Stimulated activated CD4-positive, alpha-beta T cell treated with anti-CD3 and anti-CD28 coated beads, Interleukin-4, amount 100 ng/mL, for 48 hours (primary cell): ENCODE measurements at places on chromosomes 2 and 18.

- DNase-seq: no peak
These were observed 515.4 kb upstream of the SOX11 start for GRCh38 chr2:5176764-5177163.

- DNase-seq: no peak
These were observed 200.5 kb upstream of the HDAC4 start for GRCh38 chr2:239601201-239601851.

DNA sequence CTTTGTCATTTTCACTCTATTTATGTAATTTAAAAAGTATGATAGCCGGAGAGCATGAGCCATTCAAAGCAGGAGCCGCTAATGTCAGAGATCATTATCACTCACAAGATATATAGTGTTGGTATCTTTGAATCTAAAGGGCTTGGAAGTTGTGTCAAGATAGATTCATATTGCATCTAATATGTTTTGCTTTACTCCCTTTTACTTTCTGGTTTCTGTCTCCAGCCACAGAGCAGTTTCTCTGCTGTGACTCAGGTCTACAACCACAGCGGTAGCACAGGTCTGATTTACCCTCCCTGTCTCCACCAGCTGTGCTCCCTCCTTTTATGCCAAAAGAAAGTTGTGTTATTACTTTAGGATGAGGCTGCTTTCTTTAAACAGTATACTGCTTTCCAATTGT is 424.0 kb downstream of the ARHGAP15 start:
- peak; percentile 3 for DNase-seq

DNA sequence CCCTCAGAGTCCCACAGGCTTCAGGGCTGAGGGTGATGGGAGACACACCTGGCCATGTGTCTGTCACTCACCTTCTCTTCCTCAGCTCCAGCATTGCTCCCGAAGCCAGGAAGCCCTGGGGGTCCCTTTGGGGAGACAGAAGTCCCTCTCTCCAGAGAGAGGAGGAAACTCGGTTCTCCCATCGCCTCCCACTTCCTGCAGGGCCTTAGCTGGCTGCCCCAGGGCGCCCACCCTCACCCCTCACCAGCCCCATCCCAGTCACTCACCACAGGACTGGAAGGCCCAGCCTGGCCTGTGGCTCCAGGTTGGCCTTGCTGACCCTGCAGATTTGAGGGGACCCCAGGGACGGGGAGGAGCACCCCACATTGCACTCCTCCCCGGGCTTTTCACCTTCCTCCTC is 2.7 kb upstream of the RAB6D start:
- DNase-seq: no peak

DNA sequence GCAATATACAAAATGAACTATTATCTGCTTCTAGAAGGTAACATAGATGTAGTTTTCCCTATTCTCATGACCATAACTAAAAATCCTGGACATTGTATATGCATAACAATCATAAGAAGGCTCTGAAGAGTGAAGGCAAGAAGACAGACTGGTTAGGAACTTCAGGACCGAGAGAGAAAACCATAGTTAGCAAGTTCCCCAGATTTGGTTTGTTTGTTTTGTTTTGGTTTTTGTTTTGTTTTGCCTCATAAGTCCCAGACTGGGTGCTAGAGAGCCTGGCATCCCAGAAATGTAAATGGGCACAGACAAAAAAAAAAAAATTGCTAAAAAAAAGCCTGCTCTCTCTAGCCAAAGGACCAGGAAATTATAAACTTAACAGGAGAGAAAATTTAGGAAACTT is 192.2 kb upstream of the FBXO11 start:
- no peak for DNase-seq

- no peak for DNase-seq
These were observed 1.4 kb downstream of the PSME4 start for GRCh38 chr2:53969285-53969967.

DNA sequence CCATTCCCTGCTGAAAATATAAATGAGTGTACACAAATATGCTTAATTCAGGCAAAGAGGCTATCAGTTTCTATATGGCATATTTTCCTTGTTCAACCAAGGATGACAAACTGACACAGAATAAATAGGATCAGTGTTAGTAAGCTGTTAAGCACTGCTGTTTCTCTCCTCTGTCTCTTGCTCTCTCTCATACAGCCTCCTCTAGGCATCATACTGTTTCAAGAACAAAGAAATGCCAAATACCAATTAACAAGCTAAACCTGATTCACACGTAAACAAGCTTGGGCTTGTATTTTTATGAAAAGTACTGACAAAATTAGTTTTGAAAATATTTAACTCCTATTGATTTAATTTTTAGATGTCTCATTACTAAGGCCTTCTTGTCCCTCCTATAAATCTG is 1027.2 kb upstream of the ACVR2A start:
- DNase-seq: no peak

DNA sequence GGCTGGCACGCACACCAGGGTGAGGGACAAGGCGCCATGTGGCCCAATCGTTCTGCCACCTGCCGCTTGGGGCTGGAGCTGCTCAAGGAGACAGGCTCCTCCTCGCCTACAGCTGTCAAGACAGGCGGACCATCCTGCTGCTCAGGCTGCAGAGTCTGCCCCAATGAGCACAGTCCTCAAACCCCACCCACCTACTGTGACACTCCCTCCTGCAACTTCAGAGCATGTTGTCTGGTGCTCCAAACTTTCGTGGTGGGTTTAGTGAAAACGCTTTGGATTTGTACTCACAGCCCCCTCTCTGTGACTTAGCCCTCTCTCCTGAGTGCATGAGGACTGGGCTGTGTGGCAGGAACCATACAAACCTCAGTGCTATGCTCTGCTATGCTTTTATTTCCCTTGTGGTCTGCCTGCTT is 23.2 kb upstream of the SLC35F6 start:
- no peak for DNase-seq

DNA sequence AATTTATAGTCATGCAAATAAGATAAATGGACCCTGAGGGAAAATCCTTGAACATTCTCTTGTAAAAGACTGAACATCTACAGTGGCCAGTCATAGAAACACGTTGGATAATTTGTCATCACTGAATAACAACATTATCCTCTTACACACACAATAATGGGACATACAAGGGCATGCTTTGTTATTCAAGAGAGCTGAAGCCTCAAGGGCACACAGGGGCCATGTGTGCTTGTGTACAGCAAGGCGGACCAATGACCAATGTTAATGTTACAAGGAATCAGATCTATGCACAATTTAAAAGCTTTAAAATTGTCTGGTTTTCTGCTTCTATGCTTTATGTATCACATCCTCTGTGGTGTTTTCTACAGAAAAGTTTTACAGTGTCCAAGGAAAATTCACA is 23.7 kb downstream of the COL6A3 start:
- no peak for DNase-seq

DNA sequence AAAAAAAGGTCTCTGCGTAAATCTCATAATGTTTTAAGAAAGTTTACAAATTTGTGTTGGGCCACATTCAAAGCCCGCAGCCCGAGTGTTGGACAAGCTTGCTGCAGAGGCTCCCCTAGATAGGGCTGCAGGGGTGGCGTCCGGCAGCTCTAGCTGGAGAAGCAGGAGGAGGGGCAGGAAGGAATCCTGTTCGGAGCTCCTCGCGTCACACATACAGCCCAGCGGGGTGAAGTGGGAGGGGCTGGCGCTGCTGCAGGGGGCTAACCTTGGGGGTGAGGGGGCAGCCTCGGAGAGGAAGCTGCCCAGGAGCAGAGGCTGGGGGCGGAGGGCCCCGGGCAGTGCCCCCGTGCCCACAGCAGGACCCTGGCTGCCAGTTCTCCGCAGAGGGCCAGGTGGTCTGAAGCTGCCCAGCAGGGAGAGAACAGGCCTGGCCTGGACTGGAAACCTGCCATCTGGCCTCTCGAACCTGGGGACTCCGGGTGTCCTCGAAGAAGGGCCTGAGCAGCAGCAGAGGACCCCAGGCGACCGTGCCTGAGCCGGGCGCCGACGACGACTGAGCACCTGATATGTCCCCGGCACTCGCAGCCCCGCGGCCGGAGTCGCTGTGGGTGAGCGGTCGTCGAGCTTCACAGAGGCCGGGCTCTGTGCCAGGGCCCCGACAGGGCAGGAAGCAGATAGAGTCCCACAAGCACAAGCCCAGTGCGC is 2.6 kb upstream of the GPR35 start:
- DNase-seq: no peak

DNA sequence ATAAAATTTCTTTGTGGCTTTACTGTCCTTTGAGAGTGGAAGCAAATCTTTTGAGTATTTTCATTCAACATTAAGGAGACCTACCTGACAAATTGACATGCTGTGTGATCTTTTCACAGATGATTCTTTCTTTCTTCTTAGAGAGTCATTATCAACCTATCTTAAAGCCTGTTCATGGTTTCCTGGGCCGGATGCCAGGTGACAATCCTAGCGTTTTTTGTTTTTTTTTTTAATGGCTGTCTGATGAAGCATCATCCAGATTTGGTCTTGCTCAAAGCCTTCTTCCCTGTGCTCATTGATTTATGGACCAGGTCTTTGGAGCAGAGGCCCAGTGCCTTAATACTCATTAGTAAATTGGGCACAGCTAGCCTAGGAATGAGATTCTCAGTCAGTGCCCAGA is 9.8 kb upstream of the MGAT5 start:
- no peak for DNase-seq

DNA sequence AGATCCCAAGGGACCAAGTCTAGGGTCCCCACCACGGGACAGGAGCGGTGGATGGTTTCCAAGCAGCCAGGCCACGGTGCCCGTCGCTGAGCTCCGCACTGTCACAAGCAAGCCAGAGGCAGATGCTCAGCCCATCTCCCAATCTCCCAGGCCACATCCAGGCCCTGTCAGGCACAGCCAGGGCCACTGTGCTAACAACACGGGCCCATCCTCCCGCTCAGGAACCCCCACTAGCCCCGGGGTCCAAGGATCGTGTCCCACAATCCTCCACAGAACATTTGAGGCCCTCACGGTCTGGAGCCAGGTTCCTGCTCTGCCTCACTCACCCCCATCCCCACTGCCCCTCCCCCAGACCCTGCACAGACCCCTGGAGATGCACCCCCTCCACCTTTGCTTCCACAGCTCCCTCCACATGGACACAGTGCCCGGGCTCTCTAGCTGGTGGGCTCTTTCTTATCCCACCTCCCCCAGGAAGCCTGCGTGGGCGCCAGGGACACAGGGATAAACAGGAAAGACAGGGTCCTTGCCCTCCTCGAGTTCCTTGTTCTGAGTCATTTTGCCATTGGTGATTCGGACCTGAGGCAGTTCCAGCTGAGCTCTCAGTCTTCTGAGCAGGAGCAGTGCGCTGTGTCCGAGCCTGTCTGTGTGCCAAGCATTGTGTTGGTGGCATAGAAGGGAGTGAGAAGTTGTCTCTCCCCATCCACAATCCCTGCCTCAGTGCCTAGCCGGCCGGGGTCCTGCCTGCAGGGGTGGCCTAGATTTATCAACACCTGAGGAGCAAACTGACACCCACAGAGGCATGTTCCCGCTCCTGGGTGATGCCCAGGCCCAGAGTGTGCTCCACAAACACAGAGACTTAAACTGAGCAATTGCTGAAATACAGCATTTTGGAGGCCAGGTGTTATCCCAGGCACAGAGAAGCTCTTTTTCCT is 7.0 kb downstream of the CROCC2 start:
- DNase-seq: no peak

- DNase-seq: no peak
These were observed 17.8 kb downstream of the MAPRE3 start for GRCh38 chr2:26988058-26988860.

- DNase-seq: no peak
These were observed 97.8 kb downstream of the EPC2 start for GRCh38 chr2:148742373-148742772.

- no peak for DNase-seq
These were observed 37.8 kb downstream of the COMMD1 start for GRCh38 chr2:61943251-61943650.

DNA sequence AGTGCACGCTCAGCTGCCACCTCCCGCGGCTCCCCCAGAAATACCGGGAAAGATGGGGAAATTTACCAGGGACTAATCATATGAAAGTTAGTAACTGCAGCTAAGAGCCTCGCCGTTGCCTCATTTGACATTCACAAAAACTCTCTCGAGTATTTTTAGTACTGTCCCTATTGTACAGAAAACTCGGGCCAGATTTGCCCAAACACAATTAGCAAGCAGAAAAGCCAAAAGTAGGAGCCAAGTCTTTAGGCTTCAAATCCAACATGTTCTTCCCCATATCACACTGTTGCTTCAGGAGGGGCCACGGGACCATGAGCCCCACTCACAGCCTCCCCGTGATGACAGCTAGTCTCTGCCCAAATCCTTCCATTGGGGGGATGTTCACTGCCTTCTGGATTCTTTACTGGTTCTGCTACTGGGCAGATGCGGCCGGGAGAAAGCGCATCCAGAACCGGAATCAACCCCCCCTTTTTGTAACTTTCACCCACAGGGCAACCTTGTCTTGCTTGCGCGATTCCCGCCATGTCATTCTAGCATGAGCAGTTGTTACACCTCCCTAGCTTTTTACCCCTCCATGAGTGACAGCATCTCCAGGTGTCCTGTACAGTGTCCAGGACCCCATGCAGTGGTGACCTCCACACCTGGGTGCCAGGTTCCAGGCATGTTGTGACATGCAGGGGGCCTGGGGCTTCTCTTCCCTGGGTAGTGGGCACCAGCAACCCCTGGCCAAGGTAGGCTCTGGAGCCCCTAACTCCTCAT is 35.2 kb downstream of the CENPO start:
- DNase-seq: no peak
